K562 (cell line): ENCODE measurements at places on chromosomes 6 and 20. TPM values are rescaled to one million over a fixed set of nuclear protein-coding genes. Genes with fewer than 3 reads are reported as not detected.

PTCHD4 gene
- not detected in 2 replicates for total RNA-seq

PDE7B gene
- not detected in 2 replicates for total RNA-seq

KCNK16 gene
- total RNA-seq = not detected in 2 replicates

LY6G6F gene
- 0.18 TPM in 1 of 2 replicates, not detected in the other for total RNA-seq

PHACTR3 gene
- not detected in 2 replicates for total RNA-seq

CALHM4 gene
- total RNA-seq = not detected in 2 replicates

BCAS1 gene
- 0.93 and 1.0 TPM in 2 replicates for total RNA-seq

SLC17A3 gene
- not detected in 2 replicates for total RNA-seq

CYP24A1 gene
- total RNA-seq = not detected in 2 replicates

SMLR1 gene
- total RNA-seq = 0.07 TPM in 1 of 2 replicates, not detected in the other

TLDC2 gene
- total RNA-seq = not detected in 2 replicates

FAM83B gene
- total RNA-seq = not detected in 2 replicates

HLA-DRB1 gene
- 0.78 and 1.0 TPM in 2 replicates for total RNA-seq

IP6K3 gene
- not detected in 2 replicates for total RNA-seq

DLK2 gene
- total RNA-seq = 0.36 and 0.53 TPM in 2 replicates

CCN6 gene
- total RNA-seq = 0.47 TPM in 1 of 2 replicates, not detected in the other

MEP1A gene
- total RNA-seq = not detected in 2 replicates

FAM162B gene
- total RNA-seq = not detected in 2 replicates

CAGE1 gene
- 0.11 and 0.33 TPM in 2 replicates for total RNA-seq

MMP24 gene
- 0.09 TPM in 1 of 2 replicates, not detected in the other for total RNA-seq

FAM217A gene
- not detected in 2 replicates for total RNA-seq

HLA-DQB1 gene
- total RNA-seq = 0.29 TPM in 1 of 2 replicates, not detected in the other

DUSP15 gene
- total RNA-seq = not detected in 2 replicates

KCNQ5 gene
- 5.0 and 5.7 TPM in 2 replicates for total RNA-seq

OOEP gene
- total RNA-seq = not detected in 2 replicates

OR2J3 gene
- not detected in 2 replicates for total RNA-seq

HUS1B gene
- 1.0 and 1.4 TPM in 2 replicates for total RNA-seq

APCDD1L gene
- not detected in 2 replicates for total RNA-seq

JPH2 gene
- not detected in 2 replicates for total RNA-seq

CLVS2 gene
- 0.13 TPM in 1 of 2 replicates, not detected in the other for total RNA-seq

EPB41L1 gene
- 2.6 and 4.3 TPM in 2 replicates for total RNA-seq
